A549 treated with DMSO at 1 μM for 4 hours (cell line): ENCODE measurements at places on chromosomes 13 and 19. TPM values are rescaled to one million over a fixed set of nuclear protein-coding genes. Genes with fewer than 3 reads are reported as not detected.

The ERICH4 gene
- total RNA-seq = not detected in 5 replicates

The BEST2 gene
- total RNA-seq = 0.06 TPM in 1 of 5 replicates, not detected in the others

The ZNF136 gene
- 1.3 to 3.8 TPM (median 1.7 TPM) in 5 replicates for total RNA-seq

The IFNL3 gene
- total RNA-seq = 0.19 TPM in 1 of 5 replicates, not detected in the others

The TMEM150B gene
- total RNA-seq = not detected in 5 replicates

The TTC9B gene
- 0.26 to 0.61 TPM (median 0.51 TPM) in 5 replicates for total RNA-seq

The CEACAM20 gene
- total RNA-seq = 0.06 to 0.12 TPM (median 0.10 TPM) in 3 of 5 replicates, not detected in the others

The PRSS57 gene
- total RNA-seq = 0.09 to 0.31 TPM (median 0.12 TPM) in 4 of 5 replicates, not detected in the other

The CCDC61 gene
- total RNA-seq = 4.3 to 5.6 TPM (median 4.8 TPM) in 5 replicates

The SOX1 gene
- not detected in 5 replicates for total RNA-seq

The PSG2 gene
- total RNA-seq = 0.05 TPM in 1 of 5 replicates, not detected in the others

The KCNK6 gene
- total RNA-seq = 5.2 to 6.1 TPM (median 6.1 TPM) in 5 replicates

The KLK11 gene
- not detected in 5 replicates for total RNA-seq

The ERFL gene
- total RNA-seq = 0.20 to 0.45 TPM (median 0.28 TPM) in 5 replicates

The C19orf33 gene
- 635 to 743 TPM (median 686 TPM) in 5 replicates for total RNA-seq

The KLK4 gene
- total RNA-seq = 0.07 to 0.17 TPM (median 0.09 TPM) in 3 of 5 replicates, not detected in the others

The ZNF121 gene
- 3.6 to 4.8 TPM (median 4.1 TPM) in 5 replicates for total RNA-seq
